Cortex of kidney (tissue), 1 donor: ENCODE measurements at places on chromosomes 7 and 10.

GRCh38 chr10:28664369-28664740, 13.0 kb upstream of the BAMBI start:
- no peak for DNase-seq

DNA sequence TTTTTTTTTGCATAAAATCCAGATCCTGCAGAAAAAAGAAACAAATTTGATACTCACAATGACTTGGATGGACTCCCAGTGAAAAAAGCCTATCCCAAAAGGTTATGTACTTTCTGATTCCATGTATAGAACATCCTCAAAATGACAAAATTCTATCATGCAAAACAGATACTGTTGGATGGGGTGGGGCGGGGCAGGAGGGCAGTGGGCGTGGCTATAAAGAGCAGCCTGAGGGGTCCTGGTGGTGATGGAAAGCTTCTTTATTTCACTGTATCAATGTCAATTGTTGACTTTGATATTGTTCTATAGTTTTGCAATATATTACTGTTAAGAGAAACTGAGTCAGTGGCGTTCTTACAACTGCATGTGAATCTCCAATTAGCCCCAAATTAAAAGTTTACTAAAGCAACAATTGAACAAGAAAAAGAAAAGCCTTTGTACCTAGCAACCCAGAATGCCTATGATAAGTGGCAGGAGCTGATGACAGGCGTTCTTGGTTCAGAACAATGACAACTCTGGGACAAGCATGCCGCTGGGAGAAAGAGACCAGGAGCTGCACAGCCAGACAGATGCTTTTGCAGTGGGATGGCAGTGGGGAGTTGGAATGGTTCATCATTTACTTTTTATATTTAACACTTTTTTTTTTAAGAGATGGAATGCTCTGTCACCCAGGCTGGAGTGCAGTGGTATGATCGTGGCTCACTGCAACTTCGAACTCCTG, 101.9 kb downstream of the LHPP start:
- DNase-seq = no peak

GRCh38 chr10:96714746-96715255, 5.5 kb downstream of the PIK3AP1 start:
- DNase-seq = no peak

- DNase-seq = peak; percentile 40
Observed at GRCh38 chr10:110919349-110919931, at the start of gene SHOC2. Gene SHOC2, plus strand, starts transcription at chr10:110919604. Its CDS starts 44,755 bp downstream, at chr10:110964359.

DNA sequence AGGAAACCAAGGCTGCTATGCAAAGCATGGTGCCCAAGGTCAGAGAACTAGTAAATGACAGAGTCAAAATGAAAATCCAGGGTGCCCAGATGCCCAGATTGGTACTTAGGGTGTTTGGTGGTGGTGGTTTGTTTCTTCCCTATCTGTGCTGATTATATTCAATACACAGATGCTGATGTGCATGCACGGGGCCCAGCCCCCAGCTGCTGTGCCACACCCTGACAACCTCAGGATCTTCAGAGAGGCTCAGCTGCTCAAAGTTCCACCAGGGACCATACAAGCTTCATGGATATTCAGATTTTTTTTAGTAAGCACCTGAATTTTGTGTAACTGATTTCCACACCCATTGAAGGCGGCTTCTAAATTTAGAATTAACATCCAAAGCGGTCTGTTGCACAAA, 75.6 kb downstream of the KCNMA1 start:
- no peak for DNase-seq

DNA sequence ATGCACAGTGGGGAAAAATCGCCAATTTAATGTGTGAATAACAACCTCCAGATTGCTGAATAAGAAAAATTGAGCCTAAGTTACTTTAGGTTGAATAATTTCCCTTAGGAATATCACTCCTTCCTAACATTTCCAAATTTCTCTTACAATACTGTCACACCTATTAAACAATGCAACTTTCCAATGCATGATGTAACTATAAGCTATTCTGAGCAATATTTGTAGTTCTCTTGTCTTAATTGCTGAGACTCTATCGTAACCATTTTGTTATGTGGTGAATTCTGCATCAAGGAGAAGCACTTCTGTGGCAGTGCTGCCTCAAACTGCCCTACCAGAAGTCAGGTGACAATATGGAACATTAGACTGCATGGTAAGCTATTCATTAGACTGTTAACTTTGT, 386.7 kb upstream of the LRRN3 start:
- no peak for DNase-seq
